BE2C (cell line): ENCODE measurements at places on chromosomes 3 and 15.

DNA sequence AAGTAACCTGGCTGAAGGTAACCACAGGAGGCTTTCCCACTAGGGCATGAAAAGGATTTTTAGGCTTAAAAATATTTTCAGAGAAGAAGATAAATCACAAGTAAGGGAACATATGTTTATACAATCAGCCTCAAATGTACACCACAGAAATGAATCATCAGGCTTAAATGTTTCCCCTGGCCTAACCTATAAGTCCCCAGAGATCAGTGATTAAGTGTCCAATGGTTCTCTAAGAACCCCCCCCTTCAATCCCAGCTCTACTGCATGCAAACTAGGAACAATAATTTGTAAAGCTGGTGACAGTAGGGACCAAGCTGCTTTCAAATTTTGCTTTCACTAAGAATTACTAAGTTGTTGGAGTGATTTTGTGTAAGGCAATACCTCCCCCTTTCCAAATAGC, 431.6 kb upstream of the LMCD1 start:
- no peak for DNase-seq

DNA sequence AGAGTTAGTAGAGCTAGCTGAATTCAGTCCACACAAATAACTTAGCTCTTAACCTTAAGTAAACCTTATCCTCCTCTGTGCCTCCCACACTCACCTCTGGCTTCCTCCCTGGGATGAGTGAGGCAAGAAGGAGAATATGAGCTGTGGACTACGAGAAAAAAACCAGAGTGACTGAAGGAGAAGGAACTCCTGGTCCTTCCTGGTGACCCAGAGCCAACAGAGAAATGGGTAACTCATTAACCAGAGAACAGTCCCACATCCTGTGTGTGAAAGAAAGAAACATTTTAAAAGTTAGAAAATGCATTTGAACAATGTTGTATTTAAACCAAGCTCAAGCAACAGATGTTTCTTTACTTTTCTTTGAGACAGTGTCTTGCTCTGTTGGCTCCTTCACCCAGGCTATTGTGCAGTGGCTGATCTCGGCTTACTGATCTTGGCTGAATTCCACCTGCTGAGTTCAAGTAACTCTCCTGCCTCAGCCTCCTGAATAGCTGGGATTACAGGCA, 27.5 kb upstream of the FAM81A start:
- no peak for DNase-seq

DNA sequence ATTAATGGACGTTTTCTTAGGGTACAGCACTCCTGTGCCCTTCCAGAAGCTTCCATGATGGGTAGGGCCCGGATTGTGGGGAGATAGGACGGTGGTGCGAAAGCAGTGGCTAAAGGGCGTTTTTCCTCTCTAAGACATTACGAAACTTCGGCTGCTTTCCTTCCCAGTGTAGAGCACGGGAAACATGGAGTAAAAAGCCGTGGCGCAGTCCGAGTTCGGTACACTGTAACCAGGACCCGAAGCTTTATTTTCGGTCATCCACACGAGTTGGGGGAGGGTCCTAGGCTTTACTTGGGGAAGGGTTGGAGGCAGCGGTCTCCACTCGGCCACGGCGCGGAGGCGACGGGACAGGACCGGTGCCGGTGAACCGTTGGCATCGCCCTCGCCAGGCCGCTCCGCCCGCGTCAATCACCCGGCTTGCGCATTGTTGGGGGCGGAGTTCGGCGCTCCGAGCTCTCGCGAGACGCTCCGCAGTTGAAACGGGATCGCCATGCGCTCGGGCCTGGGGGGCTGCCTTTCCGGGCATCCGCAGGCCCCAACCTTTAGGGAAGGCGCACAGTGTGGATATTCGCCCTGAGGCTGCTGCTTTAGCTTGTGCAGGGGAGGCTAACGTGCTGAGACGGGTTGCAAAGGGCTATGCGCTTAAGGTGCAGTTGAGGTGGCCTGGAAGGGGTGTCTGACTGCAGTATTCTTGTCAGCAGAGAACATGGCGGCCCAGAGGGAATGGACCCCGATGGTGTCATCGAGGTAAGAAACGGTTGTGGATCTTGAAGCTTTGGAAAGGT, 546 bp downstream of the EIF4A2 start:
- DNase-seq, result peak; percentile 81

GRCh38 chr15:64288577-64288976, 67.4 kb downstream of the CSNK1G1 start:
- DNase-seq, result no peak

DNA sequence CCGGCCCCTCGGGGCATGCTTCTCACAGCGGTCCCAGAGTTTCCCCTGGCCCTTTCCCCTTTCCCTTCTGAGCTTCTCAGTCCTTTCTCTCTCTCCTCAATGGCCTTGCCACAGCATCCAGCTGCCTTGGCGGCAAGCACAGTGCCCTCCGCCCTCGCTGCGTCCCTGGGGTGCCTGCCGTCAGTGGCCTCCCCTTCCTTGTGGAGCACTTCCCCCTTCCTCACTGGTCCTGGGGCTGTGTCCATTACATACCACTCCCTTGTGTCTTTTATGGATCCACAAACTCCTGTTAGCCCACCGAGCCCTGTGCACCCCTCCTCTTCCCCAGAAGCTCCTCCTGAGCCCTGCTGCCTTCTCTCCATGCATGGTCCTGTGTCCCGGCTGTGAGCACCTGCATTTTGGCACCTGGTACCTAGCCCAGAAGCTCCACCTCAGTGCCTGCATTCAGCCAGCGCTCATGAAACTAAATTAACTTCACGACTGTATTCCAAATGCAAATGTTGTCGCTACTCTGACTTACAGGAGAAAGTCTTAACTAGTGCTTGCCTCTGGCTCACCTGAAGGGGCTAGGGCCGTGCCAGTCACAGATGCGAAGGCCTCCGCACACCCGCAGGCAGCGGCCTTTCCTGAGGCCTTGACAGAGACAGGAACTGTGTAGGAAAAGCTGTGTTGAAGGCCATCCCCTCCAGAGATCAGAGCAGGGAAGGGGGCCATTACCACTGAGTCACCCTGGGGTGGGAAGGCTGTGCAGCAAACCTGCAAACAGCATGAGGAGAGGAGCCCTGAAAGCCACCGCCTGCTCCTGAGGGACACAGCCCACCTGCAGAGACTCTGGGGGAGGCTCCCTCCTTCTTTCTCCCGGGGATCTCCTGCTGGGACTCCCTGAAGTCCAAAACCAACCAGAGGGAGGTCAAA, 19.1 kb upstream of the KLF13 start:
- no peak for DNase-seq

- no peak for DNase-seq
Observed at GRCh38 chr15:92903631-92903965, 3.5 kb downstream of the CHD2 start.

DNA sequence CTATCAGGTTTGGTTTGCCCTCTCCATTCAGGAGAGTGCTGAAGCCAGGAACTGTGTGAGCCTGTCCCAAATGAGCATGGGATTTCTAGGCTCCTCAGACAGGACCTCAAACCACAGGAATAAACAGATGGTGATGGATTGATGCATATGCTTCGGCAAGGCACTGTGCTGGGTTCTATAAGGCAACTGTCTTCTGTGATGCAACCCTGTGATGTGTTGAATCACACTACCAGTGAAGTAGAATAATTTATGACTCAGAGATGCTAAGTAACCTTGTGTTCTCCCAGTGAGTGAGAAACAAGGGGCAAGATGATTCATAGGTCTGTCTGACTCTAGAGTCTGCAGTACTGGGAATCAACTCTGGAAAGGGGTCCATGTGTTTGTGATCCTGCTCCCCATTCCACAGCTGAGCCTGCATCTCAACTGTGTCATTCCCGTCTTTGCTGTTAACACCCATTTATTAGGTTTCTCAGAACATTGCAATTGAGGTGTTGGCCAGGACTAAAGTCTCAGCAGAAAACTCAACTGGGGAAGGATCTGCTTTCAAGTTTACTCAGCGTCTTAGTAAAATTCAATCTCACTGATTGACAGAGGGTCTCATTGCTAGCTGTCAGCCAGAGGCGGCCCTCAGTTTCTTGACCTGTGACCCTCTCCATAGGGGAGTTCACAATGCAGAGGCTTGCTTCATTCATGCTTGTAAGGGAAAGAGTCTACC, 510.1 kb upstream of the CFAP20DC start:
- no peak for DNase-seq

GRCh38 chr3:169573148-169573547, 90.4 kb downstream of the MECOM start:
- no peak for DNase-seq

DNA sequence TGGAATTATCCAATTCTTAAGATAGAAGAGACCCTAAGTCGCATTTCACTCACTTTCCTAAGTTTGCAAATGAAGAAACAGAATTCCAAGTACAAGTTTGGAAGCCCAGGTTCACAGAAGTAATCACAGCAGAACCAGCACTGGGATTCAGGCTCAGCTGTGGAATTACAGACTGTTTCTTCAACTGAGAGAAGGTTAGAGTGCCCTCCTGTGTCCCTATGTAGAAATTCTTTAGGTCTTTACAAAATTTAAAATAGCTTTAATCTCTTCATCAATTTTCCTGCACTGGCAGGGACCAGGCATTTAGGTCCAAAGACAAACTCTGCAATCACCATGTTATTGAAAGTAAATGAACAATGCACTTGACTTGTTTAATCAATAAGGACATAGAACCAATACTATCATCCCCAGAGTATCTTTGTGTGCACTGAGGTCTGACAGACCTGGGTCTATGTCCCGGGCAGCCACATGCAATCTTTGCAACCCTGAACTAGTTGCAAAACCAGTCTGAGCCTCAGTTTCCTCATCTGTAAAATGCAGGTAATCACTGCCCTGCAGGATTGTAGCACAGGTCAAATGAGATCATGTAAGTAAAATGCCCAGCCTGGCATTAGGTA, 96.3 kb upstream of the ZBED2 start:
- no peak for DNase-seq
